ENCODE measurements at places on chromosomes 16 and 17.

DNA sequence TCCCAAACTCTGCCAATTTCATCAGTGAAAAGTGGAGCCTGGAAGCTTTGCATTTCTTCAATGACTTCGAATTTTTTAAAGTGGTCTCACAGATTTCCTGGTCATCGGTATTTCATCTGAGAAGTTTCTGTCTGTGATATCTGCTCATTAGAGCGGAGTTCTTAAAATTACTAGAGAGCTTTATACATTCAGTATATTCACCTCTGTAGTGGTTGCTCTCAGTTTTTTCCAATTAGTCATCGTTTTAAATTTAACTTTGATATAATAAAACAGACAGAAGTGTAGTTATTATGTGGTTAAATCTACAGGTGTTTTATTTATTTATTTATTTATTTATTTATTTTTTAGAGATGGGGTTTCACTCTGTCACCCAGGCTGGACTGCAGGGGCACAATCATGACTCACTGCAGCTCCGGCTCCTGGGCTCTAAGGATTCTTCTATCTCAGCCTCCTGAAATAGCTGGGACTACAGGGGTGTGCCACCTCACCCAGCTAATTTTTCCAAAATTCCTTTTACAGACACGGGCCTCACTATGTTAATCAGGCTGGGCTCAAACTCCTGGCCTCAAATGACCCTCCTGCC, 16.0 kb downstream of the ARHGAP17 start:
- no peak for DNase-seq

GRCh38 chr16:54930005-54930868, at the start of gene IRX5:
Gene IRX5 (plus strand): TSS chr16:54930865. CDS start chr16:54931199, 334 bp downstream.
- DNase-seq = peak; percentile 92

DNA sequence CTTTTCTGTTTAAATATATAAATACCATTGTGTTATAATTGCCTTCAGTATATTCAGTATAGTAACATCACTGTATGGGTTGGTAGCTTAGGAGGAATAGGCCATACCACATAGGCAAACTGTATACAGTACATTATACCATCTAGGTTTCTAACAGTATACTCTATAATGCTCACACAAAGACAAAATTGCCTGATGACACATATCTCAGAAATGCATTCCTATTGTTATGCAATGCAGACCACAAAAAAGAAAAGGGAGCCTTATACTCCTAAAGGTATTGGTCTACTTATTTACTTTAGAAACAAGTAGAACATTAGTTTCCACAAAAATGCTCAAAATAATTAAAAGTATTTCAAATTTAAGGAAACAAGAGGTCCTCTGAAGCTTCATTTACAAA, 47.9 kb downstream of the SETD6 start:
- DNase-seq = no peak

GRCh38 chr17:39647256-39647655, 10.3 kb downstream of the STARD3 start:
- no peak for DNase-seq

DNA sequence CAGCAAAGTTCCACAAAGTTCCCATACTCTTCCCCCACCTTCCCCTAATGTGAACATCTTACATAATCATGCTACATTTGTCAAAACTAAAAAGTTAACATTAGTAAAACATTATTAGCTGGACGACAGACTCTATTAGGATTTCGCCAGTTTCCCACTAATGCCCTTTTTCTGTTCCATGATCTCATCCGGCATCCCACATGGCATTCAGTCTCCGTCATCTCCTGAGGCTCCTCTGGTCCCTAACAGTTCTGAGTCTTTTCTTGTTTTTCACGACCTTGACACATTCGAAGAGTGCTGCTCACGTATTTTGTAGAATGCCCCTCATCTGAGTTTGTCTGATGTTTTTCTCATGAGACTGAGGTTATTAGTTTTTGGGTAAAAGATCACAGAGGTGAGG, 8.8 kb upstream of the MPRIP start:
- no peak for DNase-seq

DNA sequence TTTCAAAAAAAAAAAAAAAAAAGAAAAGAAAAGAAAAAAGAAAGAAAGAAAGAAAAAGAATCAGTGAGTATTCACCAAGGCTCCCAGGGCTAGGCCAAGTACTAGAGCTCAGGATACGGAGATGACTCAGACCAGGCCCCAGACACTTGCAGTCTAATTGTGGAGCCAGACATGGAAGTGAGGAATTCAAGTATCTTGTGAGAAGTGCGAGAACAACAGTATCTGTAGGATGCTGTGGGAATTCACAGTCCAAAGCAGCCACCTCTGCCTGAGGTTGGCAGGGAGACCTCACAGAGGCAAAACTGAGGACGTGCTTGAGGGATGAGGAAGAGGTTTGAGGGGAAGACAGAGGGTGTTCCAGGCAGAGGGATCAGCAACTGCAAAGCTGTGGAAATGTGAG, 14.0 kb upstream of the ALDOA start:
- DNase-seq = no peak

DNA sequence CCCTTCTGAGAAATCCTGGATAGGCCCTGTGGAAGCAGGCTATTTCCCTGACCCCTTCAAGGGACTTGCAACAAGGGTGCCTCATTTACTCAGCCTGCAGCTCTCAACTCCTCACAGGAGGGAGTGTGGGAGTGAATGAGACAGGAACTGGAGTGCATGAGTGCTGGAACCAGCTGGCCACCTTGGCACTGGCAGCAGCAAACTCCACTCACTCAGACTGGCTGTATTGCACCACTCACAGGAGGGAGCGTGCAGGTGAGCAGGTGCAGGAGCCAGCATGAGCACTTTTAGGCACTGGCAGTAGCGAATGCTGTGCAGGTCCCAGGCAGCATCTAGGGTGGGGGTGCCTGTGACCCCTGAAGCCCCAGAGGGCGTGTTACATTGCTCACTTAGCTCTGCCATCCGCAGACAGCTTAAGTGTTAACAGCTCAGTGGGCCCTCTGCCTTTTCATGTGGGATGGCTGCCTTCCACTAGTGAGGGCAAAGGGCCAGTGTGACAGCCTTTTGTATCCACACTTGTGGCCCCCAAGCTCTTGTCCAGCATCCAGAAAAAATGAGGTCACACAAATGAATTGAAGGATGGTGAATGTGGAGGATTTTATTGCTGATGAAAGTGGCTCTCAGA, 11.0 kb upstream of the ZNHIT3 start:
- DNase-seq = no peak

GRCh38 chr17:19502517-19502916, 31.1 kb upstream of the SLC47A1 start:
- DNase-seq = no peak

DNA sequence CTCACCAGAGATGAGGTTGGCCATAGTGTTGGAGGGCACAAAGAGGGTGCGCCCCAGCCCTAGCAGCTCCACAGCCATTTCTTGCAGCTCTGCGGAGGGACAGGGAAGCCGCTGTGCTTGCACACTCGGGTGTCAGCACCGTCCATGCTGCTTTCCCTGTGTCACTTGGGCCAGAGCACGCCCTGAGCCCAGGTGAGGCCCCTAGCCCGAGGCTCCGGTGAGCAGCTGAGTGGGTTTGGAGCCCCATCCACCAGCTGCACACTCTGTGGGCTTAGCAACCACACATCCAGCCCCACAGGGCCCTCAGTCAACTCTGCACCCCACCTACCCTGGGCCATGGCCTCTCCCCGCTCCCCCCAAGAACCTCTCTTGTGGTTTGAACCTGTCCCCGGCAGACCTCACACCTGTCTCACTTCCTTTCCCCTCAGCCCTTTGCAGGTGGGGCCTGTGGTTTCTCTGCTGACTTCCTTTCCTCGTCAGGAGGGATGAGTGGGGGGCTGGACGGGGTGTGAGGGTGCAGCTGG, 20.7 kb downstream of the TMEM235 start:
- no peak for DNase-seq

- no peak for DNase-seq
Measured at GRCh38 chr17:2695961-2696760, 15.4 kb downstream of the CLUH start.

- no peak for DNase-seq
Measured at GRCh38 chr16:10386517-10387100, 748 bp downstream of the ATF7IP2 start.

- DNase-seq = no peak
Measured at GRCh38 chr16:7026639-7027038, 306.0 kb upstream of the RBFOX1 start.

DNA sequence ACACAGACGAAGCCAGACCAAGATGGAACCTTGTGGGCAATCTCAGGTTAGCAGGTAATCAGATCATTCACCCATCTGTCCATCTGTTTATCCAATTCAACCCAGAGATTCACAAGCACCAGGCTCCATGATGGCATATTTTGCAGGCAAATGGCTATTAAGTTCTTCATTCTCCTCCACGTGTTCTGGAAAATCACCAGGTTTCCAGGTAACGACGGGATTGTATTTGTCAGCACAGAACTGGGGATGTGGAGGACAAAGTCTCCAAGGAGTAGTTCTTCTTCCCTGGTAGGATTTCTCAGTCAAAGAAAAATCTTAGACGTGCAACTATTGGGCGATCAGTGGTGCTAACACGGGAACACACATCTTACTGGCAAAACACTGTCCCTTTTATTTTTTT, 368.8 kb downstream of the SLC39A11 start:
- DNase-seq = no peak

- no peak for DNase-seq
Measured at GRCh38 chr17:21035406-21035805, 7.4 kb downstream of the USP22 start.

DNA sequence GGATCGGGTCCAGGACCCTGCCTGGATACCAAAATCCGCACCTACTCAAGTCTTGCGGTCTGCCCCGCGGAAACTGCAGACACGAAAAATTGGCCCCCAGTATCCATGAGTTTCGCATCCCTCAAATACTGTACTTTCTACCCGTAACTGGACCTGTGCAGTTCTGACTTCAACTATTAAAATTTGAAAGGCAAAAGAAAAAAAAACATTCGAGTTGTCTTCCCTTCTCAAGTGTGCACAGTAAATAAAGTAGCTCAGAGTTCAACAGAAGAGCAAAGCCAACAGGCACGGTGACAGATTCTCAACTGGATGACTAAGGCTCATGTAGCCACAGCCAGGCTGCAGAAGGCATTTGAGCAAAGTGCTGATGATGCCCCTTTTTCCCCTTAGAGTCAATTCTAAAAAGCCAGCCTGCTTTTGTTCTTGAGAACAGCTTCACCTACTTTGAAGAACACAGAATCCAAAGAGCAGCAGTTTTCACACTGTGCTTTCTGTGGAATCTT, 32.5 kb downstream of the MARF1 start:
- no peak for DNase-seq

DNA sequence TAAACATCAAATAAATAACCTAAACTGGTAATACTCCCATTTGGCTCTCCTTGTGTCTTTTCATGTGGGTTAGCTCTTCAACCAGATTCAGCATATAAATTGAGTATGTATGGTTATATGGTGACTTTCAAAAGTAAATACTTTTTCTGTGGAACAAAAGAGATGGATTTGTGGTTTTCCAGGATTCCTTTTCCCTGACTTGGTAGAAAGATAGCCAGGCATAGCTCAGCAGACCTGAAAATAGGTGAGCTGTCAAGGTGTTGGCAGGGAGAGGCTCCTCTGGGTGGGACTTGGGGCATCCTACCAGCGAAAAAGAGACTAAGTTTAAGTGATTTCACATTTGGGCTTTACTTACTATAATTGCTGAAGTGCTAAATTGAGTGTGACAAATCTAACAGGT, 80.3 kb downstream of the FTO start:
- DNase-seq = no peak

- DNase-seq = peak; percentile 88
Measured at GRCh38 chr17:10198509-10199249, at the start of gene GAS7. Gene GAS7 (minus strand): TSS chr17:10198606.

GRCh38 chr17:62717589-62717855, 90.1 kb downstream of the MRC2 start:
- no peak for DNase-seq

GRCh38 chr16:68227850-68228553, 7.9 kb downstream of the ESRP2 start:
- DNase-seq = no peak

GRCh38 chr16:27365142-27366089, 36.6 kb upstream of the IL21R start:
- DNase-seq = no peak

DNA sequence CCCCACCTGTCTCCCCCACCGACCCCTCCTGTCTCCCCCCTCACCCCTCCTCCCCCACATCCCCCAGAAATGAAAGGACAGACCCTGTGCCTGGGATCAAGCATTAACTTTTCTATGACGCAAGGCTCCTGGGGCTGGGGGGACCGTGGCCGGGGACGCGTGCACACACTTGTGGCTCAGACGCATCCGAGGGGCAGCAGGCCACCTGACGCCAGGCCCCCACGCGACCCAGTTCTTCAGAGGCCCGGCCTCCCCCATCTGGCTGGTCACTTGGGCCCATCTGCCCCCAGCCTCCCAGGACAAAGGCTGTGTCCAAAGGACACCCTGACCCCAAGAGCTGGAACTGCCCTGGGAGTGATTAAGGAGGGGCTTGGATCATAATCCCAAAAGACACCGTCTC, 14.0 kb upstream of the PVALEF start:
- DNase-seq = peak; percentile 23

GRCh38 chr17:61571624-61572023, 19.4 kb downstream of the NACA2 start:
- DNase-seq = no peak

DNA sequence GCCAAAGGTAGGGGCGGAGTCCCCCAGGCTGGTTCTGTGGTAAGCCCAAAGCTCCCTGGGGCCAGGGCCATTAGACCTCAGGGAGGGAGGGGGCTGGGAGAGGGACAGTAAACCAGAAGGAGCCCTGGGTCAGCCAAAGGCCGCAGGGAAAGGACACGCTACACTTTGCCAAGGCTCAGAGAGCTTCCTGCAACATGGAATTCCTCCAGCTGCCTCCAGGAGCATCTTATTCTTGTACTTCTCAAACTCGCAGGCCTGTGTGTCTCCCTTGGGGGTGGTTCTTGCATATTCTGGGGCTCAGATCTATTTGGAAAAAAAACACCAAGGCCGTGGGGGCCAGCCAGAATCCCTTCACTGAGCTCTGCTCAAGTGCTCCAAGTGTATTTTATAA, 25.1 kb downstream of the AKAP1 start:
- DNase-seq = peak; percentile 70

GRCh38 chr17:30990458-30990857, 19.6 kb downstream of the RNF135 start:
- DNase-seq = no peak

GRCh38 chr16:67783353-67783725, 23.0 kb downstream of the RANBP10 start:
- no peak for DNase-seq

DNA sequence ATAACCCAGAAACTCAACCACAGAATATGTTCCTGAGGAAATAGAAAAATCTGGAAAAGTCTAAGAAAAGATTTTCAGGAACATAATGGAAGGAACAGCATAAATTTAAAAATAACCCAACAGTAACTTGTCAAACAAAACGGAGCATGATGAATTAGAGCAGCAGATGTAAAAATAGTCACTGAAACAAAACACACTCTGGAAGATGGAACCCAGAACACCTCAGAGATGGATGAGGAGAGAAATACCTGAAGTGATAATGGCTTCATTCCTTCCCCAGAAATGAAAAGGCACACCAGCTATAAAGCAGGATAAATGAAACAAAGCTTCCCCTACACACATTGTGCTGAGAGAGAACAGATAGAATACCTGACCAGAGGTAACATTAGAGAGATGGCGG, 6.3 kb downstream of the TK1 start:
- no peak for DNase-seq
